ENCODE measurements at places on chromosomes 5 and 9. TPM values are rescaled to one million over a fixed set of nuclear protein-coding genes. Genes with fewer than 3 reads are reported as not detected.

The PIK3R1 gene
- total RNA-seq, result 132 TPM

GRCh38 chr5:143217804-143218160 is 185.7 kb downstream of the NR3C1 start:
- no peak for DNase-seq

The SUSD3 gene
- total RNA-seq, result 0.60 TPM

The PCDHGA4 gene
- total RNA-seq, result 7.3 TPM

DNA sequence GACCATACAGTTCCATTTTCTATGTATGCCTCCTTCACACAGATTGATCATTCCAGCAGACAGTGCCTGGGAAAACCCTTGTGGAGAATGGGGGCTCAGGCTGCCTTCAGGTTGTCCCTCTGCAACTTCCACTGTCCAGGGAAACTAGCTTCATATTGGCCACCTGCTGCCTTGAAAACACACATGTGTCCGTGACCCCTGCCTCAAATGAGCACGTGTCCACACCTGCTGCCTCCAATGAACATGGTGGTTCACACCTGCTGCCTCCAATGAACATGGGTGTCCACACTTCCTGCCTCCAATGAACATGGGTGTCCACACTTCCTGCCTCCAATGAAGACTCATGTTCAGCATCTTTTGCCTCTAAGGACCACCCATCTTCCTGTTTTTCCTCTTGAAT is 185.4 kb upstream of the ADCY2 start:
- DNase-seq, result no peak

The OSMR gene
- 11.7 TPM for total RNA-seq

The COL23A1 gene
- 27.4 TPM for total RNA-seq

DNA sequence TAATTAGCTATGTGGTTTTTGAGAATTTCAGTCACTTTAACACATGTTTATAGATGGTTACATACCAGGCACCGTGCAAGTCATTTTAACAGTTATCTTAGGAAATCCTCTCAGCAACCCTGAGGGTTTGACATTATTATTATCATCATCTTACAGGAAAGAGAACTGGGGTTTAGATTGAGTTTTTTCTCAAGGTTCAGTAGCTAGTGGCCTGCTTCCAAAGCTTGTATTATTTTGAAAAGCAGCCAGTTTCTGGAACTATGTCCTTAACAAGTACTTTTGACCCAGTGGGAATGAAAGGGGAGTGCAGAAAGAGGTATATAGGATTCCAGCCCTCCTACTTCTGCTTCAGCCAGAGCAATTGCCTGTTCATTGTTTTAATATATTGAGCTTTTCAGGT is 157.5 kb downstream of the COMMD10 start:
- no peak for DNase-seq

The ACER2 gene
- 3.8 TPM for total RNA-seq

The PCA3 gene
- not detected for total RNA-seq

The ZNF462 gene
- total RNA-seq, result 29.2 TPM

DNA sequence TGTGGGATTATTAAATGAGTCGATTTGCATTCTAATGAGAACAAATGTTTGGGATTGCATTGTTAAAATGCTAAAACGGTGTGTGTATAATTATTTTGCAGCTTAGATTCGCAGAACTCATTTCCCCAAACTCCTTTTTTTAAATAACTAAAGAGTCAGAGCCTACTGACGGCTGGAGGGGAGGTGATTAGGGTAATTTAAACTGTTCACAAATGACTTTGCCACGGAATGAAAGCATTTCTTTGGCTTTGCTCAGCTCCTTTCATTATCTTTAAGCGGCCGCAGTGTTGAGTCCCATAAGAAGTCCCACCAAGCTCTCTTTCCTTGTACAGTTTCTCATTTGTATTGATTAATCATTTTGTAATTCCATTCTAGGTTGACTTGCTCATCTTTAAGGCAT is 1632.8 kb downstream of the MAT2B start:
- no peak for DNase-seq

DNA sequence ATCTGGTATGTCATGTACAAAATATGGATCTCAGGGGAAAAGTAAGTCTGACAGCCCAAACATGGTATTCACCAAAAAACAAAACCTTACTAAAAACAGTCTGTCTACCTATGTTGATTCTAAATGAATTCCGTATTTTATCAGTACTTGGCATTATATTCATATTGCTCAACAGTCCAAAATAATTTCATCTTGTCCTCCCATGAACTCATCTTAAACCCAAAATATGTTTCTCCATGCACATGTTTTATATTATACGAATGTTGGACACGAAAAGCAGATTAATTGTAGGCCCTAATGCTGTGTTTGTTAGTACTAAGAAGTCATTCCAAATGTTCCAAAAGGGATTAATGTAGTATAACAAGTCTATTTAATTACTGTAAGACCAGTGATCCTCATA is 20.1 kb downstream of the NFIB start:
- no peak for DNase-seq

DNA sequence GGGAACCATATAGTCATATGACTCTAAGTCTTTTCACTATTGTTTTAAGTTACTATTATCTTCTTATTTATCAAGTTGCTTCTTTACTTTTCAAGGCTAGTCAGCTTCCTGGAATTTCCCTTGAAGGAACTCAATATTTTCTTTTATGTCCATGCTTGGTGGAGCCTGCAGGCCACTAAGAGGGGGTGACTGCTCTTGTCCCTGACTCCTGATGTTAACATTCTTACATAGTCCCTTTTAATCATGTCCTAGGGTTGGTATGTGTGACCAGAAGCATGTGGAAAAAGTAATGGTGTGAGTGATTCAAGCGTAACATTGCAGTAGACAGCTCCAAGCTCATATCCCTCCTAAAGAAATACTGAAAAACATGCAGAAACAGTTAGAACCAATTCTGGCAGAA is 1536.2 kb upstream of the CDH9 start:
- DNase-seq, result no peak

DNA sequence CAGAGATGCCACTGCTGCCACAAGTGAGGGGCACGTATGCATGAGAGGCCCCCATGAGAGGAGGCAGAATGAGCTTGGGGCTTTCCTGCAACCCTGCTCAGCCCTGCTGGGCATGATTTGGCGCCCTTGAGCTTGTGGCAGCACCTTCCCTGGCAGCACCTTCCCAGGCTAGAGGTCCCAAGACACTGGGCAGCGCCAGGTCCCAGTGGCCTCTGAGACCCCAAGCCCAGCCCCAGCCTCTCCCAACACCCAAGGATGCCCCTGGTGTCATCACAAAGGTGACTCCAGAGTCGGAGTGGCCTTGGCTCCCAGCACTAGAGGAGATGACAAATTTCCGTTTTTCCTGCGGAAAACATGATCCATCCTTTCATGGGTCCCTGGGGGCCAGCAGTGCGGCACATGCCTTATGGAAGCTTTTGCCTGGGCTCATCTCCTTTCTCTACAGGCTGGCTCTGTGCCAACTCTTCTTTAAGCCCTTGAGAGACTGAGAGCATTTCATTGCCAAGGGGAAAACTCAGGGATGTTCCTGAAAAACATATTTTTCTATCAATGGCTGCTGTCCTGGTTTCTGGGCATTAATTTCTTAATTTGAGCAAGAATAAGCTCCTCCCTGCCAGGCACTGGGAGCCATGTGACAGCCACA is 77.1 kb upstream of the ADAMTS2 start:
- DNase-seq, result no peak

- DNase-seq, result no peak
Observed at GRCh38 chr5:43203373-43203772, 11.3 kb downstream of the NIM1K start.

DNA sequence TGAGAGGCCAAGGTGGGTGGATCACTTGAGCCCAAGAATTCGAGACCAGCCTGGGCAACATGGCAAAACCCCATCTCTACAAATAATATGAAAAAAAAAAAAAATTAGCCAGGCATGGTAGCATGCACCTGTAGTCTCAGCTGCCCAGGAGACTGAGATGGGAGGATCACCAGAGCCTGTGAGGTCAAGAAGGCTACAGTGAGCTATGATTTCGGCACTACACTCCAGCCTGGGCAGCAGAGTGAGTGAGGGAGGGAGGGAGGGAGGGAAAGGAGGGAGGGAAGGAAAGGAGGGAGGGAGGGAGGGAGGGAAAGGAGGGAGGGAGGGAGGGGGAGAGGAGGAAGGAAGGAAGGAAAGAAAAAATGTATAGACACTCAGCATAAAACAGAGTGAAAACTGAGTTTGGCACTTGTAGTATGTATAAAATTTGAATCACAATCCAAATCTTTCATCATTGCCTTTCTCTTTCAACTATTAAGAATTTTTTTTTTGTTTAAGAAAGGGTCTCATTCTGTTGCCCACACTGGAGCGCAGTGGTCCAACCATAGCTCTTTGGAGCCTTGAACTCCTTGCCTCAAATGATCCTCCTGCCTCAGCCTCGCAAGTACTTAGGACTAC is 27.8 kb downstream of the SERINC5 start:
- DNase-seq, result no peak

GRCh38 chr5:83059341-83059740 is 17.9 kb downstream of the TMEM167A start:
- no peak for DNase-seq

DNA sequence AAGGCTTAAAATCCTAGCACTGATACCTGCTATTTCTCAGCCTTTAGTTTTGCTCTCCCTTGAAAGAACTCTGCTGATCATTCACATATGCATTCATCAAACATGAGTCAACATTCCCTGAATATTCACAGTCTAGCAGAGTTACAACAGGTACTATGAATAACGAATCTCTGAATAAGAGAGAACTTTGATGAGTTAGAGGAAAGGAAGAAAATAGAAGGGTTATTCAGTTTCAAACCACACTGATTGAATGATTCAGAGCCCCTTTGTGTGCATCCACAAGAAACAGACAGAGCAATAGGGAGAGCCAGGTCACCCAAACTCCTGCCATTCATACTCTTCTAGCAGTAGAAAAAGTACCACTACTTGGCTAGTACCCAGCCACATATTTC is 36.0 kb downstream of the FOXD1 start:
- no peak for DNase-seq

The ANKRD18A gene
- 2.6 TPM for total RNA-seq

- no peak for DNase-seq
Observed at GRCh38 chr5:112237456-112237855, 181.6 kb downstream of the EPB41L4A start.
